NCI-H460 (cell line): ENCODE measurements at places on chromosomes 1 and 21.
A peak's percentile ranks its signal among the peaks of the same experiment; 100 is the strongest.

- DNase-seq: no peak
Measured at GRCh38 chr1:54865238-54866073, 21.5 kb downstream of the DHCR24 start.

DNA sequence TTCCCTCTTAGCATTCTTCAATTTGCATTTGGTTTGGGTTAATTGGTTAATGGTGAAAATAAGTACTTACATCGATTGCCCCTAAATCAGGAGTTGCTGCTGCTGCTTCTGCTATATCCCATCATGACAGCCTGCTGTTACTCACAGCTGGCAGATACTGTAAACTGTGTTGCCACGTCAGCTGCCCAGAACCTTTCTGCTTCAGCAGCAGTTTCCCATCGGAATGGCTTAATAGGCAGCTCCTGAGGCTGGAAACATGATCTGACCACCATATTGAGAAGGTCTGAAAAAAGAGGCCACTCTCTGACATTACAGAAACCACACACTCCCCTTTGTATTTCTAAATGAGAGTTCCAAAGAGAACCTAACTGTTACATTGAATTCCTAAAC is 14.3 kb upstream of the SEC16B start:
- peak; percentile 9 for DNase-seq

DNA sequence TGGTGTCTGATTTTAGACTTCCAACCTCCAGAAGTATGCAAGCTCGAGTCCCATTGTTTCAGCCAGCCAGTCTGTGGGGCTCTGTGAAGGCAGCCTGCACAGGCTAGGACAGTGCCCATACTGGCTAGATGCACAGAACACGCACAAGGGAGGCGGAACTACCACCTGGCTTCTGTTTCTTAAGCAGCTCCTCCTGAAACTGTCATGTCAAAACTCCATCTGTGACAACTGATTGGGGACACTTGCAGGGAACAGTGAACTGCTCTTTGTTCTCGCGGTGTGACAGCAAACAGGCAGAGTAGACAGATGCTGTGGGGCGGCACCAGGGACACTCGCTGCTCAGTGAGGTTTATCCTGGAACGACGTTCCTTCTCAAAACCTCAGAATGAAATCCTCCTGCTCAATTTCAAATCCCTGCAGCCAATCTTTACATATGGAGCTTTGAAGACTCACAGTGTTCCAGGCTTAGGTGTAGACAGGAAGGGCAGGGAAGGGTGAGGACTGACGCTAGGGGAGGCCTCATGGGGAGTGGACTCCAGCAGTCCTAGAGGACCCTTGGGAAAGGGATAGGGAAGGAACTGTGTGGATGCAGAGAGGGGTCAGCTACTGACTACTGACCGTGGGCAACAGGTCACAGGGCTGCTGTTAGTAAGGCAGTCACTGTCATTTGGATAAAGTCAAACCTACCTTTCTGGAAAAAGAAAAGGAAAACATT is 73.8 kb downstream of the ERG start:
- no peak for DNase-seq

- no peak for DNase-seq
Measured at GRCh38 chr1:15483971-15484370, 8.1 kb downstream of the CELA2B start.

- no peak for DNase-seq
Measured at GRCh38 chr1:40155135-40155534, 6.1 kb upstream of the RLF start.

DNA sequence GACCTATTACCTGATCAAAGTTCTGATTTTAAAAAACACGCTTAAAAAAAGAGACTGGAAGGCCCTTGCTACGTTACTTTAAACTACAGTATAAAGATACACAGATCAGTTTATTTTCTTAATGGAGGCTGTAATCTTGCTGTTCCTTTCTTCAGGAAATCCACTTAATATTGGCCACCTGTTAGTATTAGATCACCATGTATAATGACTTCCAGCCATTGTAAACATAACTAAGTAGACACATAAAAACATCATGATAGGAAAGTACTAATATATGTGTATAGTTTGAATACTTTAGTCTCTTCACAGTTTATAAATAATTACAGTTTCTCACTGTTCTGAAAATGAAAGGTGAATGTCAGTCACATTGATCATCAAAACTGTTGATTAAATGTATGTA is 68.6 kb downstream of the ADGRL2 start:
- no peak for DNase-seq
